ENCODE measurements at places on chromosomes 1 and 21. TPM values are rescaled to one million over a fixed set of nuclear protein-coding genes. Genes with fewer than 3 reads are reported as not detected.

- ATAC-seq = no peak
Observed at GRCh38 chr1:192367436-192367835, 50.6 kb downstream of the RGS21 start.

Gene TTC13
- 9.6 TPM for total RNA-seq

DNA sequence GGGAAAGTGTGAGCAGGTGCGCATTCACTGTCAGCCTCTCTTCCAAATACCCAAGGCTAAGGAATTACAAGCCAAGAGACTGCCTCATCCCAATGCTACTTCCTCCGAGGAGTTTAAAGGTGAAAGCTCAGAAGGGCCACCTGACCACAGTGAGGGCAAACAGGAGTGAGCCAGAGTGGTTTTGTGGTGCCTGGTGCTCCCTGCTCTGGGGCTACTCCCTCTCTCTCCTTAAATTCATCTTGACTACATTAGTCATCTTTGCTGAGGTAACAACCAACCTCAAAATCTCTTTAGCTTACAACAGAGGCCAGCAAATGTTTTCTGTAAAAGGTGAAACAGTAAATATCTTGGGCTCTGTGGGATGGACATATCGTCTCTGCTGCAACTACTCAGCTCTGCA, 14.2 kb upstream of the ZBTB8A start:
- no peak for ATAC-seq

- no peak for ATAC-seq
Observed at GRCh38 chr1:36772647-36773495, 261.4 kb downstream of the GRIK3 start.

Gene ZNF683
- not detected for total RNA-seq

Data from gastroesophageal sphincter (tissue), 4 donors.